ENCODE measurements at places on chromosomes 16 and 17.

DNA sequence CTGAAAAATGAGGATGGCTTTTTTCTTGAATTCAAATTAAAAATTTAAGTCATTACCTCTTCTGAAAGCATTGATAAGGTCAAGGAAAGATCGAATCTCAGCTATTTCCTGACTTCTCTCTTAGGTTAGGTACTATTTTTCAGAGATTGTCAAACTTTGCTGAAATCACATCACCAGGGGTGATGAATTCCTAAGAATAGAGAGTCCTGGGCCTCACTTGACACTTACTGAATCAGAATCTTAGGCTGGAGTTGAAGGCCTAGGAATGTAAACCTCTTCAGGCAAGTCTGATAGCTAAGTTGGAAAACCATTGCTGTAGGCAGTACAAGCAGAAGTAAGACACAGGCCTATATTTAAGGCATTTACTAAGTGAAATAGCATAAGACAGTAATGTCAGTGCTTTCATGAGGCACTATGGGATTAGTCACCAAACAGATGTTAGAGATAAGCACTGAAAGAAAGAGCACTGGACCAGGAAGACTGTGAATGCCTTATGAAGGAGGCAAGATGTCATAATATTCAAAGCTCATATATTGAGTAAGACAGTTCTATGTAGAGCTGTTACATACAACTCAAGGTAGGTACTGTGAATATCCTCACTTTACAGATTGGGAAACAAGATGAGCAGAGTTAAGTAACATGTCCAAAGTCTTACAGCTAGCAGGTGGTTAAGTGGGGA lies 21.5 kb downstream of the DCAF7 start:
- peak; percentile 68 for DNase-seq

- DNase-seq: no peak
Measured at GRCh38 chr16:1474082-1474795, 589 bp downstream of the CLCN7 start.

DNA sequence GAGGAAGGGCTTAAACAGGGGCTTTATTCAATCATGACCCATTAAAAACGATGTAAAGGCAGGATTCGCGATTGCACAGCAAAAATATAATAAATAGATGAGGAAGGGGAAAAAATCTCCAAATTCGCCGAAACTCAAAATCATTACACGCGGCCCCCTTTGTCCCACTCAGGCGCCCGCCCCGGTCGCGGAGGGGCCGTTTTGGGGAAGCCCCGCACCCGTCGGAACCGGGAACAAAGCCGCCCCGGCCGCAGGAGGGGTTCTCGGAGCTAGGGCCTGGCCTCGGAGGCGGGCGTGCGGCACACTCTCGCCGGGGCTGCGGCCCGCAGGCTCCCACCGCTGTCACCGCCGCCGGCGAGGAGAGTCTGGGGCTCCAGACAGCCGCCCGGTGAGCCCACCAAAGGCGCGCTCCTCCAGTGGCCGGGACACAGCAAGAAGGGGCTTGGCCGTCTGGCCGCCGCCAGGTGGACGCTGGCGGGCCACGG lies 521 bp downstream of the C16orf87 start:
- no peak for DNase-seq

DNA sequence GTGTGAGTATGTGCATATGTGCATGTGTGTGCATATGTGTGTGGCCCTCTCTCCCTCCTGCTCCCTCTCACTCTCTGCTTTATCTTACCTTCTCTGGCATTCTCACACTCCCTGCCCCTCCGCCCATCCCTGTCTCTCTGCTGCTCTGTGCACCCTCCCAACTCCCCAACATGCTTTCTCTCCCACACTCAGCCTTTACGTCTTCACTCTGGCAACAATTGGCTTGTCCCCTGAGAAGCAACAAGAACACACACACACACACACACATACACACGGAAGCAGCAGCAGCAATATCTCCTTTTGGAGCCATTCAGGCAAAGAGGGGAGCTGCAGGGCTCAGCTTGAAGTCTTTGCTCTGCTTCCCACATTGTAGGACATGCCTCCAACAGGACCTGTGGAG lies 27.8 kb downstream of the PITPNM3 start:
- DNase-seq: no peak

- peak; percentile 91 for DNase-seq
Measured at GRCh38 chr16:11129378-11129781, 126.6 kb downstream of the SOCS1 start.

GRCh38 chr17:75508931-75509361 lies 6.4 kb downstream of the CASKIN2 start:
- no peak for DNase-seq

DNA sequence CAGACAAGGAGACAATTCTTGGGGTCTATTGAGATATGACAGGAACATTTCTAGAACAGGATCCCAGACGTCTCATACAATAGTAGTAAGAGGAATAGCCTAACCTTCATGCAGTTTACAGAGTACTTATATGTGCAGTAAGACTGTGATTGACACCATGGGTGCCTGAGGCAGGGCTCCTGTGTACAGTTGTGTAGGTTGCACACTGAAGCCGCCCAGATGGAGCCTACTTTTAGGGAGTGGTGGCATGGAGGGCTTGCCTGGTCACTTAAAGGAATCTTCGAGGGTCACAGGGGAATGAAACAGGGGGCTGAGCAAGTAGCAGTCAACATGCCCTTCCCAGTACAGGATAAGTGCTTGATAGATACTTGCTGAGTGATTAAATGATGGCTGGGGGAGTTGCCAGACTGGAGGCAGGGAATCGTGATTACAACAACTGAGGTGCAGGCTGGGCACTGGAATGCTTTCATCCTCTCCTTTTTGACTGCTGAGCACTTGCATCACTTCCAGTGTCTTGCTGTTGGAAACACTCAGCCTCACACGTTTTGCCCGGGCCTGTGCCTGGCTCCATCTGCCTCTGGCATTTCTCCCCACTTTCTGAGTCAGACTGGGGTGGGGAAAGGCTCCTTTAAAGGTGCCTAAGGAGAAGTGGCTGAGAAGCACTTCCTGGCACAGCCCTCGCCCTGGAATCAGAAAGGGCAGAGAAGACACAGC lies 71.0 kb downstream of the COPRS start:
- DNase-seq: peak; percentile 94

DNA sequence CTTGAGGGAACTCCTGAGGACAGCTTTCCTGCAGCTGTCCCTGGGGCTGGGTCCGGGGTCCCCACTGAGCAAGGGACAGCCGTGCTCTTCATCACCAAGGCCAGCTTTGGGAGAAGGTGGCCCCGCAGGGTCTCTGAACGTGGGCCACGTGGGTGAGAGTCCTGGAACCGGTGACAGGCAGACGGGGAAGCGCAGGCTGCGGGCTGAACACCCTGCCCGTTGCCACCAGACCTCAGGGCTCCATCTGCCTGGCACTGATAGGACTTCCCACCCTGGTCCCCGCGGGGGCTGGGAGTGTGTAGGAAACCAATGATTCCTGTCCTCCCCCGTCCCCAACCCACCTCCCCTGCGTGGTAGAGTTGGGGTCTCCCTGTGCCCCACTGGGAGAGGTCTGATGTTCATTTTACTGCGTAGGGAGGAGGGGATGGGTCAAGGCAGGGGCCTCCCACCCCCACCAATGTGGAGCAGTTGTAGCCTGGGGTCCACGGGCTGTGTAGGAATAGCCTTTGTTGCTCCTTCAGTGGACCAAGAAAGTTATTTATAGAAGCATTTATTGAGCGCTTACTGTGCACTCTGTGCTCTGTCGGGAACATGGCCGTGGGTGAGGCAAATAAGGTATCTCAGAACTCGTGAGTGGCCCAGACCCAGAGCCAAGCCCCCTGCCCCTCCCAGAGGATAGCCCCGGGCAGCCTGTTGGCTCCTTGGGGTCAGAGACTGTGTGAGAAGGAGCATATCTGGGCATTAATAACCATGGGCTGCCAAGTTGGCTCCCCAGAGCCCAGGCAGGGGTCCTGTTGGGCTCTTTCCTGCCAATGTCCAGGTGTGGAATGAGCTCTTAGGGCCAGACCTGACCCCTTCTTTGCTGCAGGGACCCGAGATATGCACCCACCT lies 1.3 kb downstream of the ADGRG1 start:
- no peak for DNase-seq

DNA sequence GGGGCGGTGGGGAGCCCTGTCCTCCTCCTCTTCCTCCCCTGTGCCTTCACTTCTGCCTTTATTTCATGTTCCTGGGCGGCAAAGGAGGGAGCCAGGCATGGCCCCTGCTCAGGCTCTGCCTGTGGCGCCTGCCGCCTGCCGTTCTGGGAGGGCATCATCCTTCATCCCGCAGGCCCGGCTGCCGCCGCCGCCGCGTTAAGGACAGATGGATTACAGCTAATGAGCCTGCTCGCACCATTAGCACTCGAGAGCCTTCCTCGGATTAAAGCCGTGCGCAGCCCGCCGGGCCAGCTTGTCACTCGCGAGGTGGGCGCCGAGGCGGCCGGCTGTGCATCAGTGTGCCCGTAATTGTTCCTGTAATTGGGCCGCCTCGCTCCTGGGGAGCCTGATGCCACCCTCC lies 127.7 kb upstream of the GSE1 start:
- DNase-seq: no peak

- DNase-seq: no peak
Measured at GRCh38 chr16:66129196-66129595, 237.3 kb upstream of the CDH5 start.

GRCh38 chr16:23679274-23679985 lies 741 bp downstream of the PLK1 start:
- peak; percentile 23 for DNase-seq

GRCh38 chr17:62995377-62995885 lies 29.4 kb downstream of the TANC2 start:
- peak; percentile 42 for DNase-seq

GRCh38 chr17:78132084-78132676 lies 1.6 kb downstream of the TMC8 start:
- DNase-seq: no peak

DNA sequence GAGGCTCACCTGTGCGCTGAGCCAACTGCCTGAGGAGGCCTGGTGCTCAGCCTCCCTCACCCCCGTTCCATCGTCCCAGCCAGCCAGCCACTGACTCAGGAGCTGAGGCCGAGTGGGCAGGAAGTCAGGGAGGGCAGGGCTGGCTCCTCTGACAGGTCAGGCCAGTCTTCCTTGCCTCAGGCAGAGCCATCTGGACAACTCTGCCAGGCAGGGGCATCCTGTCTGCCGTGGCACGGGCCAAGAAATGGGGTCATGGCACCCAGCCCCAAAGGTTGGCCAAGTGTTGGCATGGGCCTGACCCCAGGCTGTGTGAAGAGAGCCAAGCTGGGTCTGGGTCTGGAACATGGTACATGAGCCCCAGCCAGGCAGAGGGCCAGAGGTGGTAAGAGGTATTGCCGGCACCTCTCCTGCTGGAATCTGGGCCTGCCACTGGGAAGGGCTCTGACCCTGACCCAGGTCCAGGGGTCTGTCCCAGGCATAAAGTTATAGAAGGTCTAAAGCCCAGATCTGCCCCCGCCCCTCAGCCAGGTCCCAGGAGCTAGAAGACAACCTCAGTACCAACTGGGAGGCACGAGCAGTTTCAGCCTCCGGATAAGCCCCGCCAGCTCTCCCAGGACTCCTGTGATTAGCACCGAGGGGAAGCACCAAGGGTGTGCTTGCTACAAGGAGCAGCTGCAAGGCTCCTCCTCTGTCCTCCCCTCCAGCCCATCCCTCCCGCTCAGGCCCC lies 2.5 kb upstream of the VASN start:
- no peak for DNase-seq

- DNase-seq: no peak
Measured at GRCh38 chr17:60138769-60139437, 10.9 kb upstream of the CA4 start.

DNA sequence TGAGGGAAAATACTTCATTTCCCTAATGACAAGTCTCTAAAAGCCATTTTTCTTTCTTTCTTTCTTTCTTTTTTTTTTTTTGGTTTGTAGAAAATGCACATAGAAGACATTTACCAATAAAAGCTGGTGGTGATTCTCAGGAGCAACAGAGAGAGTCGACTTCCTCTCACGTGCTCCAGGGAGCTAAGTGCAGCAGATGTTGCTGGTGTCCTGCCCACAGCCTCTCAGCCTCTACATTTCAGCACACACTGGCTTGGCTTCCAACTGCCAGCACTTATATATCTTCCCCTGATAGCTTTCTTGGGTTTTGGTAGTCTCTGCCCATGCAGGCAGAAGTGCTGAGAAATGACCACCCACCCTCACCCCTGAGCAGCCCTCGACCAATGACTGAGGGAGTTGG lies 58.4 kb upstream of the MARCHF10 start:
- no peak for DNase-seq

GRCh38 chr16:62644030-62644812 lies 608.0 kb upstream of the CDH8 start:
- no peak for DNase-seq

GRCh38 chr17:8125947-8126490 lies 2.1 kb upstream of the HES7 start:
- DNase-seq: no peak

DNA sequence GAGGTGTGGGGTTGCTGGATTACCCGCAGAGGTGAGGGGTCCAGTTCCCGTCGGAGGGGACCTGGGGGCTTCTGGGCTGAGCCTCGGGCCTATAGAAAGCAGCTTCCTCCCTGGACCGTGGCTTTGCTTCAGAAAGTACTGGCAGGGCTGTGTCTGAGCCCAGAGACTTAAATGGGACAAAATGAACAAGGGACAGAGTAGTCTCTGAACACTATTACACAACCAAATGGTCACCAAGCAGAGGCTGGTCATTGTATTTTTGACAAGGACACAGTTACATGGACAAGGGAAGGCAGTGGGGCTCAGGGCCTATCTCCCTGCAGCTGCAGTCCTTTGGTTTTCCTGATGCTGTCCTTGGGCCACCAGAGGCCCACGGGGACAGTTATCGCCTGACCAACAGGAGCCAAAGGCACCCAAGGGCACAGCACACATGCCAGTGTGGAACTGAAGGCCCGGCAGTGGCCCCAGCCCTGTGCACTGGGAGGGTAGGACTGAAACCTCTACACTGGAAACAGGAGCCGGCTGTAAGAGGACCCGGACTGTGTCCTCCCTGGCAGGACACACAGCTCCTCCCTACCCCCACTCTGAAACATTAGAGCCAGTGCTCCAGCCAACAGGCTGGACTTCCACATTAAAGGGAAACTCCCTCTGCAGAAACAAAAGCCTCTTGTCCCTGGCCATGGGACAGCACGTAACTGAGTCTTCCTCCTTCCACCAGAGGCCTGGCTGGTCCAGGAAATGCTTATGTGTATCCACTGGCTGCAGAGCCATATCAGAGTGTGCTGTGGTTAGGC lies 26.0 kb upstream of the ERN1 start:
- no peak for DNase-seq

GRCh38 chr16:84925092-84925772 lies 86.1 kb downstream of the ZDHHC7 start:
- DNase-seq: no peak

- no peak for DNase-seq
Measured at GRCh38 chr17:61313461-61314326, 85.9 kb upstream of the TBX2 start.

DNA sequence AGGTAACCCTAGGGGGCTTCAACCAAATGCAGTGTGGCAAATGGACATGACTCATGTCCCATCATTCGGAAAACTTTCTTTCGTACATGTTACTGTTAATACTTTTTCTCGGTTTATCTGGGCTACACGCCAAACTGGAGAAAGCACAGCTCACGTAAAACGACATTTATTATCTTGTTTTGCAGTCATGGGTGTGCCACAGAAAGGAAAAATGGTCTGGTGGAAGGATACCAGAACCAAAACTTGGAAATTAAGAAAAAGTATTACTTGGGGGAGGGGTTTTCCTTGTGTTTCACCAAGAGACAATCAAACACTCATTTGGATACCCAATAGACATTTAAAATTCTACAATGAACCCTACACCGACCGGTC lies 23.6 kb downstream of the ALOX15B start:
- DNase-seq: peak; percentile 10

GRCh38 chr16:56673921-56674320 lies 4.3 kb downstream of the MT1H start:
- DNase-seq: peak; percentile 43
